ENCODE measurements at places on chromosomes 2 and 18.

- DNase-seq = no peak
These were observed 62.0 kb downstream of the ASXL2 start for GRCh38 chr2:25816249-25816648.

- DNase-seq = no peak
These were observed 90.6 kb downstream of the TTC32 start for GRCh38 chr2:19811186-19811585.

DNA sequence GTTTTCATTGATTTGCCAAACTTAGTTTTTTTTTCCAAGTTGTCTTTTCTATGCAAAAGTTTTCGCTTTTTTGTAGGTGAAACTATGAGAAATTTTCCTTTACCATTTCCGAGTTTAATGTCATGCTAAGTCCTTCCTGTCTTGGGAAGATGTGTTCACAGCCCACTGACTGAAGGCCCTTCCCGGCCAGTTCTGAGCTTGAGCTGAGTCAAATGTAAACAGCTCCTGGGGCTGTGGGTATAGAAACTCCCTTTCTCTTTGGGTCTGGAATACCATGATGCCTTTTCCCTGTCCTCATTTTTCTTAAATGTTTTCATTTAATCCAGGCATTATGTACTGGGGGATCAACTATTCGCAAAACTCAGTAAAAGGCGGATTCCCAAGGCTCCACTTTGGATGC lies 69.8 kb upstream of the IL1R1 start:
- no peak for DNase-seq

DNA sequence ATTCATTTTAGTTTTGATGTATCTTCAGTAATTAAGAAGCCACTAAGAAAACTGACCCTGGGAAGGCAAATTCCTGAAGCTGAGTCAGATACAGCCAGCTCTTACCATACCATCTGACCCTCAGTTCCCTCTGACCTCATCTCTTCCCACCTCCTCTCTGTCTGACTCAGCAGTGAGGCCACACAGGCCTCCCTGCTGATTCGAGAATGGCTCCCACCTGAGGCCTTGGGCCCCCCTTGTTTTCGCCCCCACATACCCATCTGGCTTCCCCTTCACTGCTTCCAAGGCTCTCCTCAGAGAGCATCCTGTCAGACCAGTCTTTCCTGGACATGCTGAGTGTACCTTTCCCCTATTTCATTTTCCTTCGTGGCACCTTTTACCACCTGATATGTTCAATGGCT lies 71.0 kb upstream of the CYP1B1 start:
- no peak for DNase-seq

DNA sequence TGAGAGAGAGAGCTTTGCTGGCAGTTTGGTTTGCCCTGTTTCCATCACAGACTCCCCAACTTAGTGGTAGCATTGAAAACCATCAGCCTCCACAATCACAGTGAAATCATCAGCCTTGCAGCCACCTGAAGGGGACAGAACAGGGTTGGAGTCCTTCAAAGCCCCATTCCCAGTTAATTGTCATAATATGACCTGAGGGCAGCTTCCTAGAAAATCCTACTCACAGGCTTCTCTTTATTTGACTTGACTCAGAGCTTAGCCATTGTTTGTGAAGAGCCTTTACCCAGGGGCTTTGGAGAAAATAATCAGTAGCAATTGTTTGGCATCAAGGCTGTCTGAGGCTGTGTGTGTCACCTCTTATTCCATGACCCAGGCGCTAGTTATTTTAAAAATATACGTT lies 308.7 kb downstream of the CBLN2 start:
- DNase-seq = peak; percentile 36

DNA sequence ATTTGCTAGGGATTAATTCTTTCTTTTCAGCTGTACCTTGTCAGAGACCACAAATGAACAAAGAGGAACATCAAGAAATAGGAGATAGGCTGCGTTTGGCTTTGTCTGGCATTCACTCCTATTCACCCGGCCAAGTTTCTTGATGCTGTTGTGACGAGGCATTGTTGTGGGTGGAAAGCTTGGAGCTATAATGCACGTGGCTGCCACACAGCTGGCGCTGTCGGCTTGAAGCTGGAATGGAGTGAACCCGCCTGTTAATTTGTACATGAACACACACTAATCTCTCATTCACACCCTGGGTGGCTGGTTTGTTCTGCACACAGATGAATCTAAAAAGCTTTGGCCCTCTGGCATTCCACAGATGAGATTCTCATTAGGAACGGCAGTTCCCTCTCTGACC lies 274.9 kb upstream of the GYPC start:
- no peak for DNase-seq

- DNase-seq = no peak
These were observed 42.0 kb upstream of the FMNL2 start for GRCh38 chr2:152292991-152293390.

- DNase-seq = no peak
These were observed 283.9 kb downstream of the SLC8A1 start for GRCh38 chr2:40168032-40168431.

- DNase-seq = no peak
These were observed 1.2 kb upstream of the CHRND start for GRCh38 chr2:232524771-232525170.

DNA sequence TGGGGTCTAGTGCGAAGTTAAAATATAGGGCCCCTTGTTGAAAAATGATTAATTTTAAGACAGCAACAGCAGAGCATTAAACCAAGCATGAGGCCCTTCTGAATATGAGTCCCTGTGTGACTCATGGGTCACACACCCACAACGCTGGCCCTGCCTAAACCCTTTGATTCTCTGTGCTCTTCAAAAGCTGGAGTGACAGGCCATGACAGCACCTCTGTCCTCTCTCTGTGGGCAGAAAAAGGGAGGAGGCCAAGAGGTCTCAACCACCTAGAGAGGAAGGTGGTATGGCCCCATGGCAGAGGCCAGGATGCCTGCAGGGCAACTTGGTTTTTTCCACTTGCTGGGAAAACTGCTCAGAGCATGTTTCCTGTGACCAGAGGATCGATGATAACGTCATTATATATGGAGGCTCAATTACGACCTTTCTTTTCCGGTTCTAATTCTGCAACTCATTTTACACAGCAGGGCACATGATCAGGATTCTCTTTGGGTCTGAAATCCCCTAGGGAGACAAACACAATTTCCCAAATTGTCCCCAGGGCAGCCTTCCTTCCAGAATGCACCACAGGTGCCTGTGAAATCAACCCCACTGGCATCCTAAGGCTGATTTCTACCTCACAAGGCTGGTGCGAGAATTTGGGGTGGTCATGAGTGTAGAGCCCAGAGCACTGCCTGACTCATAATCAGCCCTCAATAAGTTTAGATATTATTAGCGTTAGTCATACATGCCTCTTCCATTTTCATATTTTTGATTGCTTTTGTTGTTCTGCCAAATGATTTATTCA lies 102.0 kb upstream of the PPP1CB start:
- no peak for DNase-seq

DNA sequence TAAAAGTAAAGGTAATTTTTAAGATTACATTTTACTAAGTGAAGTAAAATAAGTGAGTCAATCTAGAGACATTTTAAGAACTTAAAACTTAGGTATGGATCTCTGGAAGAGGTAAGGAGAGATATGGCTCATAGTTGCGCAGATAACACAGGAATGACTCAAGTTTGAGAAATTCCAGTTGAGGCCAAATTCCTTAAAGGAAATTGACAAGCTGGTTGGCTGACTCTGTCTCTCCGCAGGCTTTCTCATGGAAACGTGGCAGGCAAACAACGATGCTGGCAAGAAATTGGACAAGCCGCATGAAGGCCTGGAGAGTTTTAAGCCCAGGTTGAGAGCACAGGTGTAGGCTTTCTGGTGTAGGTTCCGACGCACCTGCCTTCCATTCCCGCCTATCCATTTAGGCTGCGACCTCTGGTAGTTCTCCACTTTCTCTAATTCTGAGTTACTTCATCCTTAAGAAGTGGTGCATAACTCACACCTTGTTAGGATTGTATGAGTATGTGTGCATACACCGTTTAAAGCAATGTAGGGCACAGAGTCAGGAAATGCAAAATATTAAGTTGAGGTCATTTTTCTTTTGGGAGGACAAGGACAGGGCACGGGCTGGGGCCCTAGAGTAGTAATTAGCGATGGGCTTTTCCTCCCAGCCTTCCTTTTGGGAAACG lies 589 bp upstream of the DAW1 start:
- no peak for DNase-seq

DNA sequence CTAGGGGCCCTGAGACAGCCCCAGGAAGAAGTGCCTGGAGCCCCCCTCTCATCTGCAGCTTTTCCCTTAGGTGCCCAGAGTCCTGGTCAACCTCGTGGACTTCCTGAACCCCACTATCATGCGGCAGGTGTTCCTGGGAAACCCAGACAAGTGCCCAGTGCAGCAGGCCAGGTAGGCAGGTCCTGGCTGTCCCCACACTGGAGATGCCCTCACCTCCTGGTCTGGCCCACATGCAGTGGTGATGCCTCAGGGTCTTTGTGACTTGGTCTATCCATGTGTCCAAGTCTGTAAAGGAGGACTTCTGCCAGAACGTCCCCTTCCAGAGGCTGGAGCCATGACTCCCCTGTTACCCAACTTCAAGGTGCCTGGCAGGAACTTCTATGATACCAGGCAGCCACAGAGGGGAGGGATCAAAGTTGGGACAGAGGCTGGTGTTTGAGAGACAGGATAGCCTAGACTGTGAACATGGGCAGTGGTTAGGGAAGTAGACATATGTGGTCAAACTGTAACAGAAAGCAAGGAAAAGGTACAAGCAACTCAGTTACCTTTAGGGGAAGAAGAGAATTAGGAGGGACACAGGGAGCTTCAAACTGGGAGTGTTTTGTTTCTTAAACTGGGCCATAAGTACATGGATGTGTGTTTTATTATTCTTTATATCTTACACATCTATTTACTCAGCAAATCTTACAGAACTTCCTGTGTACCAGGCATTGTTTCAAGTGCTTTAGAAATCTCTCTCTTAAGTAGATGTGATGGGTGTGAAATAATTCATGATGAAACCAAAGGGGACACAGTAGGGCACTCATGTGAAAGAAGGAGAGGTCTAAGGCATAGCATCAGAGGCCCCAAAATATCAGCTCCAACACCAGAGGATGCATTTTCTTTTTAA lies 107.1 kb downstream of the PLB1 start:
- no peak for DNase-seq

DNA sequence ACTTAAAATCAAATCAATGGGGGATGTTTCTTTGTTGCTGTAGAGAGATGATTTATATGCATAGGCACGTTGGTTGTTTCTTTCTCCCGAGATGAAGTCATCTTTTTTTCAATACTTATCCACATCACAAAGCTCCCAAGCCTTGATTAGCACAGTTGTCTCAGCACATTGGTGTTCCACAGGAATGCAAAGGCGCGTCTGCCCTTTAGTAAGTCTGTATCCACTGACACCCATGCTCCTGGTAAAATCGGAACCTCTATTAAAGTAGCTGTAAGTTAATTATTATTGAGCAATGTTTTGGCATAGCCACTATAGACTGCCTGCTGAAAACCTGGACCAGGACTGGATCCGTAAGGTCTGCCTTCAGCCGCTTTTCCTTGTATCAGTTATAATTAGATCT lies 77.6 kb upstream of the RBM44 start:
- DNase-seq = no peak

Measured in NCI-H2081 (cell line).